Liver (tissue), 10 donors: ENCODE measurements at places on chromosomes 2 and 18. TPM values are rescaled to one million over a fixed set of nuclear protein-coding genes. Genes with fewer than 3 reads are reported as not detected.

DNA sequence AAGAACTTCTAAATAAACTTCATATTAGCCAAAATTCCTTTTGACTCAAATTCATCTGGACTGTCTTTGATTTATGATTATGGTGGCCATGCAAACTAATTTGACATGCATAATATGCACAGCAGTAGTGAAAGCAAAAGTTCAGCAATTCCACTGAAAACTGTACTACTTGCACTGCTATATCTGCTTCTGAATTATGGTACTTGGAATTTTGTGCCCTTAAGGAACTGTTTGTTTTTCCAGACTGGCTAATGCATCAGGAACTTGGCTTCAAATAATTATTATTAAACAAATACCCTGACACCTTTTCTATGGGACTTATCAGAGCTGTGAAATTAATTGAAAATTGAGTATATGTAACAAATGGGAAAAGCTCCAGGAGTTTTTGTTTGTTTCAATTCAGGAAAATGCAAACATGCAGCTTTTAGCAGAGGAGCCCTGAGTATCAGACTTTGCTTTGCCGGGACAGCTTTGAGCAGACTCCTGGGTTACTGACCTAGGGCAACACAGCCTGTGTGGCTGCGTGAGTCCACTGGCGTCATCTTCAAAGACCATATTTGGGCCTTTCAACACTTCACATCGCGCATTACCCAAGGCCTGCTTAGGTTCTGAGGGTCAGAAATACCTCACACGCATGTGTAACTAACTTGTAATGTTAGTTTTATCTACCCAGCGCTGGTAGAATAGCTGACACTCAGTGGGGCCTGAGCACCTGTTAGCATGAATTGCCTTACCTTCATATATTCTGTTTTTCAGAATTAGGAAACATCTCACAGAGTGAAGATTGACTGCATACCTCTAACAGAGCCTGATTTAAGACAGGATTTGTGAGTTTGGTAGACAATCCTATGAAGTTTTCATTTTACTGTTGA is 35.4 kb downstream of the CFAP221 start:
- DNase-seq = no peak

- DNase-seq = no peak
Observed at GRCh38 chr2:67701011-67701410, 303.9 kb downstream of the ETAA1 start.

DNA sequence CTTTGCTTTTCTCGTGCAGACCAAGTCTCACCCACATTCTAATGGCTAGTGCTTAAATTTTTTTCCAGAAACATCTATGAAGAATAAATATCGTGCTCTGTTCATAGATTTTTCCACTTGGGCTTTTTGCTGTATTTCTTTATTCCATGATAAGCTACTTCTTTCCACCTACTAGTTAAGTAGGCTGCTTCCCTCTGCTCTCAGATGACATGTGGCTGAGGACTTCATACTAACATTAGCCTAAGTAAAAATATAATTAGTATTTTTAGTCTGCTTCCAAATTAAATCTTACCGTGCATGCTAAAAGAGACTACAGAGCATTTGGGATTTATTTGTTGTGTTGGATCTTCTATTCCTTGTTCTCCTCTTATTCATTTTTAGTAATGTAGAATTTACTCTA is 102.4 kb downstream of the SH3RF3 start:
- DNase-seq = no peak

GRCh38 chr2:65366595-65367125 is 65.7 kb downstream of the SPRED2 start:
- DNase-seq = no peak

DNA sequence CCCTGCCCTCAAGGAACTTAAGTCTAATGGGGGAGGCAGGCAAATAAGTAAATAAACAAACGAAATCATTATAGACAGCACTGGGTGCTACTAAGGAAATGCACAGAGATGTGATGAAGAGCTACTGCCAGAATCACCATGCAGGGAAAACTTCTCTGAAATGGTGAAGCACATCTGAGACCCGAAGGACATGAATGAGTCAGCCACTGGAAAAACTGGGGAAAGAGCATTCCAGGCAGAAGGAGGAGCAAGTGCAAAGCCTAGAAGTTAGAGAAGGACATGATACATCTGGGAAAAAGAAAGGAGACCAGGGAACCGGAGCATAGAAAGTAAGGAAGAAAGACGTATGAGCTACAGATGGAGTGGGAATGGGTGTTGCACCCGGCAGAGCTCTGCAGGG is 56.8 kb downstream of the TGFA start:
- DNase-seq = no peak

DNA sequence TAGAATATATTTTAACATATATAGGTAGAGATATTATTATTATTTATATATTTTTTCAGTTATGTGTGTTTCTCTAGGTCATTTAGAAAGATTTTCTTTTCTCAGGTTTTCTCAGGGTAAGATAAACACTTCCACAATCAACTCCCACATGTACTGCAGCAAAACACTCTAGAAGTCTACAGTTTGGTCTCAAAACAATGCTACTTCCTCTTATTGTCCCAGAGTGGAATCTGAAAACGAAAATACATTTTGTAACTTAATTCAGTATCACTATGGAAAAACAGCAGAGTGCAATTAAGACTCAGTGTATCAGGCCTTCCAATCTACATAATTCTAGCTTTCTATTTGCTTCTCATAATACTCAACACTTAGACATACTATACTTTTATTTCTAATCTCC is 190.1 kb upstream of the SLC35G4 start:
- no peak for DNase-seq

- no peak for DNase-seq
Observed at GRCh38 chr18:22052405-22053105, 116.8 kb upstream of the GATA6 start.

DNA sequence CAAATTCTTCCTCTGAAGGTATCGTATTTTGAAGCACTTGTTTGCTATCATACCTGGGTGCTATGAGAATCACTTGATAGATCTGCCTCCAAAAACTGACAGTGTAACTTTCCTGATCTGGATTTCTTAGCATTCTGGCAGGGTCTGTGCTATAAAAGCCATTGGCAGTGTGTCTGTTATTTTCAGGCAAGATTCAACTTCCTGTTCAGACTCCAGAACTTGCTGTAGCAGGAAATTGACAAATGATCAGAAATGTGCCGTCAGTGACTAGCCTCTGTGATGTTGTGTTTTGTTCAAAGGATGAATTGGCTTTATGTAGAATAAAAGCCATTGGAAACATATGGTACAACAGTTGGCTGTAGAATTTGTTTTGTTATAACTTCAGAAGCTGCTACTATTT is 273.3 kb downstream of the PTPRM start:
- no peak for DNase-seq

DNA sequence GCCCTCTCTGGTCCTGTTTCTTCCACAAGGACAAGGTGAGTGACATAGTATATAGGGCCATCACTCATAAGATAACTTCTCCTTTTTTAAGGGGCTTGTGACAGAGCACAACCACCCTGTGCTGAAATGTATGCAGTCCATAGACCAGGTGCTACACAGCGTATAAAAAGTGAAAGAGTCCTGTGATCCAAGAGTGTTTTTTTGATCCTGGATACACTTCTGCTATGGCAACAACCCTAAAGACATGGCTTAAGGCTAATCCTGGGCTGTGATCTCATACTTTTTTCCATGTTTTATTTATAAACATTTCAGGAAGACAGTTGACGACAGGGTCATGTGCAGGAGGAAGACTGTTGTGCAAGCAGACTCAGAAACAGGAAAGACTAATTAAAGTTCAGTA is 400.5 kb upstream of the TCF4 start:
- no peak for DNase-seq

- DNase-seq = no peak
Observed at GRCh38 chr2:146221826-146222225, 1623.0 kb upstream of the ACVR2A start.

GRCh38 chr2:105809097-105809473 is 64.4 kb downstream of the NCK2 start:
- no peak for DNase-seq

DNA sequence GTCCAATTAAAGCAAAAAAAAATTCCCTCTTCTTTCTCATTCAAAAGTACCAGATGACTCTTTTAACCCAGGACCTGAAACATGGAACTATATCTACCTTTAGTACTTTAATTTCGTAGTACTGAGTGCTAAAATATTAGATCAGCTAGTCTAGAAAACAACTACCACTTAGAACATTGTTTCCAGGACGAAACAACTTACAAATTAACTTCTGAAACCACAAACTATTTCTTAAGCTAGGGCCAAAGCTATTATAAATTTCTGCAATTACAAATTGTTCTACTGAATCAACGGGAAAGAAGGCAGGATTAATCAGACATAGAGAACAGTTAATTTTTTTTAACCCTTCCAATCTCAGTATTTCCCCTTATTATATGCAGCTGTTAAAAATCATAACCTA is 39.9 kb downstream of the DARS1 start:
- DNase-seq = no peak

DNA sequence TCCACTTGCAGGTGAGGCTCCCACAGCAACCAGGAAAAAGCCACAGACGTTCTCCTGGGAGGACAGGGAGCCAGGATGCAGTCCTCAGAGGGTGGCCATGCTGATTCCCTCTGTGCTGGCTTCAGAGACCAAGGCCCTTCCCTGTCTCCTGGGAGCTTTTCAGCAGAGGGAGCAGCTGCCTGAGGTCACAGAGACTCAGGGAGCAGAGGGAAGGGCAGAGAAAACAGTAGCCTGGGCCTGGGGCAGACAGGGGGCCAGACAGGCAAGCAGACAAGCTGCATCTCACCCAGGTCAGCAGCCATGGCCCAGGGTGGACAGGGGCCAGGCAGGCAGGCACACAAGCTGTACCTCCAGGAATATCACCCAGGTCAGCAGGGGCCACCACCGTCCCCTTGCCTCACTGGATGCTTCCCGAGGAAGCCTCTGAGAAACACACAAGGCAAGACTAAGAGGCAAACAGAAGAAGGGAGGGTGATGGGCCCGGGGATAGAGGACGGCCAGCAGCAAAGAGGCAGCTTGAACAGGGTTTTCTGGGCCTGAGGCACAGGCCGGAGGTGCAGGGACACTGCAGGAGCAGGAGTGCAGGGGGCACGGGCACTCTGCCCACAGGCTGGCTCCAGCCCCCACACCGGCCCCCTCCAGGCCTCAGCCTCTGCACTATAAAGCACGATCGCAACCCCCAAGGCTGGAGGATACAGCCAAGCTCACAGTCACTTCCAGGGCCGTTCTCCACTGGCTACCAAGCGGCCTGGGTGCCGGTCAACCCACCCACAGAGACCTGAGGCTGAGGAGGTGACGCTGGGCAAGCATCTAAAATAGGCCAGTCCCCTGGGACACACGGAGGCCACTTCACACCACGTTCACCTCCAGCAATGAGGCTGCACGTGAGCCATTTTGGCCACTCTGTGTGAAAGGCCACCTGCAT is 6.1 kb downstream of the SLC66A2 start:
- DNase-seq = no peak

DNA sequence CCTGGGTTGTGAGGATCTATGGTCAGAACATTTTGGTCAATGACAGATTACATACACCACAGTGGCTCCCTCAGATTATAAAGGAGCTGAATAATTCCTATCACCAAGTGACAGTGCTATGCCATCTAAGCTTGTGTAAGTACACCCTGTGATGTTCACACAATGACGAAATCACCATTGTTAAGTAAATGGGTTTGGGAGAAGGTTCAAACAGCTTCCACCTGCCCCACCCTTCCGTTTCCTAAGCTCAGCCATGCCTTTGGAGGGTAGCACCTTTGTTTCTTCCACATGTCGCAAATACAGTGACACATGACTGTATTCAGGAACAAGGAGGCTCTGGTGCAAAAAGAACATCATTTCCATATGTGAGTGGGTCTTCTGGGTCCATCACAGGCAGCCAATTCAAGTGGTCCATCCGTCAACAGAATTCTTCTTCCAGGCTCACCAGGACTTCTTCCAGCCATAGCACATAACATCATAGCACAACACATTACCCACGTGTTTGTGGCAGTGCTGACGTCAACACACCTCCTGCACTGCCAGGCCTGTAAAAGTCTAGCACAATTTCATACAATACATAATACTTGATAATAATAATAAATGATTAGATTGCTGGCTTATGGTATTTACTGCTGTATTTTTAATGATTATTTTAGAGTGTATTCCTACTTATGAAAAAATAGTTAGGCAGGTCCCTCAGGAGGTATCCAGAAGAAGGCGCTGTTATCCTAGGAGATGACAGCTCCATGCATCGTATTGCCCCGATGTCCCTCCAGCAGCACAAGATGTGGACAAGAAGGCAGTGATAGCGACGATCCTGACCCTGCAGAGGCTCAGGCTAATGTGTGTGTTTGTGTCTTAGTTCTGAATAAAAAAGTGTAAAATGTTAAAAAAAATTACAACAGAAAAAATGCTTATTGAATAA is 264.8 kb downstream of the ANAPC1 start:
- no peak for DNase-seq

- DNase-seq = no peak
Observed at GRCh38 chr18:24704946-24705630, 244.7 kb downstream of the HRH4 start.

DNA sequence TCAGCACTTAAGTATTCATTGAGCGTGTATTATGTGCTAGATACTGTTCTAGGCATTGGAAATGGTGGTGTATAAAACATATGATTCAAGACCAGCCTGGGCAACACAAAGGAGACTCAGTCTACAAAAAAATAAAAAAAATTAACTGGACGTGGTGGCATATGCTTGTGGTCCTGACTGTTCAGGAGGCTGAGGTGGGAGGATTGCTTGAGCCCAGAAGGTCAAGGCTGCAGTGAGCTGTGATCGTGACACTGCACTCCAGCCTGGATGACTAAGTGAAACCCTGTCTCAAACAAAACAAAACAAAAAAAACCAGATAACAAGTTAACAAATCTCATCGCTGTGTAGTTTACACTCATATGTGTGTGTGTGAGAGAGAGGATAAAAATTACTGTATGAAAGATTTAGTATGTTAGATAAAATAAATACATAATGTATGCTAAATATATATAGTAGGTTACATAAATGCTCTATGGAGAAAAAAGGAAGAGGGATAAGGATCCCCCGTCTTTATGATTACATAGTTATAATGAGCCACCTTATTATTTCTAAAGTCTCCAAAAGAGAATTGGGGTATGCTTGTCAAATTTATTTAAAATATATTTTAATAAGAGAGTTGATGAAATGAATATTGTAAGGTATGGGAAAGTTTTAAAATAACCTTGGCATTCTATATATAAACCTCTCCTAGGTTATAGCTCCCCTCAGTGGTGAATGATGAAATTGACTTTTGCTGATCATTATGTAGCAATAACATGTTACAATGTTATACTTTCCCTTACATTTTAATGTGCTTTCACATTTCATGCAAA is 69.2 kb downstream of the EHBP1 start:
- DNase-seq = no peak

GRCh38 chr2:230909841-230910545 is 15.0 kb downstream of the GPR55 start:
- DNase-seq = no peak

- DNase-seq = peak; percentile 69
Observed at GRCh38 chr2:73163483-73164367, 38.6 kb upstream of the NOTO start.

GRCh38 chr2:163341426-163341825 is 394.4 kb downstream of the FIGN start:
- DNase-seq = no peak

Gene IL1R2
- 10.1 TPM for polyA plus RNA-seq

Gene TCF7L1
- polyA plus RNA-seq = 6.0 TPM

Gene FEV
- not detected for polyA plus RNA-seq

Gene LONRF2
- 0.06 TPM for polyA plus RNA-seq

Gene TLX2
- polyA plus RNA-seq = not detected

Gene ONECUT2
- 3.8 TPM for polyA plus RNA-seq

Gene WIPF1
- 5.3 TPM for polyA plus RNA-seq

Gene GCKR
- 87.8 TPM for polyA plus RNA-seq

Gene LYG1
- 0.85 TPM for polyA plus RNA-seq

Gene PLCD4
- 0.51 TPM for polyA plus RNA-seq

Gene TDRD15
- 0.25 TPM for polyA plus RNA-seq

Gene CCDC141
- polyA plus RNA-seq = 0.05 TPM
